ENCODE measurements at places on chromosomes 12 and 14.

GRCh38 chr12:3199551-3200031 is 122.4 kb downstream of the TSPAN9 start:
- DNase-seq, result no peak

- no peak for DNase-seq
These were observed 493.8 kb downstream of the FUT8 start for GRCh38 chr14:65906344-65906743.

DNA sequence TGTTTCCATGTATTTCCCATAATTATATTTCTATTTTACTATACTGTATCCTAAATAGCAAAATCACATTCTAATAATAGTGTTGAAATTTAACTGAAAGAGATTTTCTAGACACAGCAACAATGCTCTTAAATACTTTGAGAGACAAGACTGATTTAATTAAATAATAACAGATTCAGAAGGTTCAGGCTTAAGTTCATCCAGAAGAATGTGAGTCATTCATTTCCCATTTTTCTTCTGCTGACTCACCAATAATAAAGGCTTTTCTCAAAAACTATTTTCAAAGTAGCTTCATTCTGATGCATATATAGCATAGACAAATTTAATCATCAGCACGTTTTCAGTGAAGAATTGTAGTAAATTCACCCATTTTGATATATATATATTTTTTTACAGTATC is 481.4 kb downstream of the MDGA2 start:
- DNase-seq, result no peak

DNA sequence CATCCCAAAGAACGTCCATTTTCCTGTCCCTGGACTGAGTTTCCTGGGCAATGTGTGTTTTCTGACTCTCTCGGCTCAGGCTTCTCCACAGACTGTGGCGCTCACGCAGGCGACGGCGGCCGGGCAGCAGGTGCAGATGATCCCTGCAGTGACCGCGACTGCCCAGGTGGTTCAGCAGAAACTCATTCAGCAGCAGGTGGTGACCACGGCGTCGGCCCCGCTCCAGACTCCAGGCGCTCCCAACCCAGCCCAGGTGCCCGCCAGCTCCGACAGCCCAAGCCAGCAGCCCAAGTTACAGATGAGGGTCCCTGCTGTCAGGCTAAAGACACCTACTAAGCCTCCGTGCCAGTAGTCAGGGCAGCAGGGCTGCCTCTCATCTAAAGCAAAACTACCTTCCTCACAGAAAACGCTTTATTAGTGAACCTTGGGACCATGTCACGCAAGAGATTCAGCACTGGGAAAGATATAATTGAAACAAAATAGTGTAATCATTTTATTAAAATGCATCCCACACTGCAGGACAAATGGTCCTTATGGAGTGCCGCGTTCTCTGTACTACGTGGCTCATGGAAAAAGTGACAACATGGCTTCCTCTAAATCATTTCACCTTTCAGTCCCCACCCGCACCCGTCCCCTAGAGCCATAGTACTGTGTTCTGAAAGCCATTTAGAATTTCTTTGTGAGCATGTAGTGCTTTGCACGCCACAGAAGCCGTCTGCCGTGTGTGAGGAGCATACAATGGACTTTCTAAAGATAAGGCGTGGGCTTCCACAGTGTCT is 66.6 kb downstream of the DDX51 start:
- DNase-seq, result no peak

- DNase-seq, result no peak
These were observed 88.8 kb upstream of the GTF2A1 start for GRCh38 chr14:81309511-81309910.

- DNase-seq, result no peak
These were observed 259.0 kb upstream of the ALG10 start for GRCh38 chr12:33763331-33763730.

DNA sequence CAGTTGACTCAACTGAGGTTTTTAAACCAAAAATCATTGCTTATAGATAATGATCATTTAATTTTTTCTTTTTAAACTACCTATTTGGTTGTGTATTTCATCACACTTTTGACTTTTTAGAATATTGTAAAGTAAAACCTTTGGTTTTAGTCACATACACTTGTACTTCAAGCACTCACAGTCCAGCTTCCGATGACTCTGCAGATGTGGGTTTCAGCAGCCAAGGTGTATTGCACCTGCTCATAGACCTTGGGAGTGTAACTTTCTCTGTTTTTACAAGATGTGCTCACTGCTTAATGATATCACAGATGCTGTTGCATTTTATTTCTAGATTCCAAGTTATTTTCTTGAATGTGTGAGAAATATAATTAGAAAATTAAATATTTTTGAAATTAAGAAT is 188.3 kb upstream of the SLC38A2 start:
- no peak for DNase-seq

DNA sequence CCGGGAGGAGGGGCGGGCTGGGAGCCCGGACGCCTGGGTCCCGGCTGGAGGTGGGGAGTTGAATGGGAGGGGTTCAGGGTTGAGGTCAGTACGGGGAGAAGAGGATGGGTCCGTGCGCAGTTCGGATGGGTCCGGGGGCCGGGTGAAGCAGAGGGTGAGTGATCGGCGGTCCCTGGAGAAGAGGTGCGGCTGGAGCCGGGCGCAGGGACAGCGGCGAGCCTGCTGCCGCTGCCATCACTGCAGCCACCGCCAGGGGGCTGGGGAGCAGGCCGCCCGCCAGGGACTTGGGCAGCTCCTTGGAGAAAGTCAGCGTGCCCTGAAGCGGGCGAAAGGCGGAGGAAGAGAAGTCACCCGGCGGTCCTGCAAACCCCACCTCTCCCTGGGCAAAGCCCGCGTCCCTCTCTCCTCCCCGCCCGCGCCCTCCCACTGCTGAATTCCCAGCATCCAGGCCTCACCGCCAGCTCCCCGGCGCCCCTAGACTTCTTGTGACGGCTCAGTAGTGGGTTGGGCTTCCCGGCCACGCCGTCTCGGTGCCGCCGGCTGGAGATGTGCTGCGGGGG is 6.0 kb upstream of the GPR84 start:
- no peak for DNase-seq

DNA sequence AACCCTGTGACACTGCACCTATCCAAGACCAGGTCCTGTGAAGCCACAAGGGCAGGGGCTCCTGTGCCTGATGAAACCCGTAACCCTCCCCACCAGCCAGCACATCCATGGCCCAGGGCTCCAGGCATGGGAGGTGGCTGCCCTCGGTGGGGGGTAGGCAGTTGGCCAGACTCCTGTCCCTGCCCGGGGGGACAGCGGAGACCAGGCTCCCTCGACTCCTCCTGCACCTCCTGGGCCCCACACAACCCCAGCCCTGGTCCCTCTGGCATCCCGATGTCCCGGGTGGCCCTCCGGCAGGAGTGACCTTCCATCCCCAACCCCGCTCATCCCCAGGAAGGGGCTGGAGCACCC is 11.4 kb downstream of the AKT1 start:
- DNase-seq, result no peak

DNA sequence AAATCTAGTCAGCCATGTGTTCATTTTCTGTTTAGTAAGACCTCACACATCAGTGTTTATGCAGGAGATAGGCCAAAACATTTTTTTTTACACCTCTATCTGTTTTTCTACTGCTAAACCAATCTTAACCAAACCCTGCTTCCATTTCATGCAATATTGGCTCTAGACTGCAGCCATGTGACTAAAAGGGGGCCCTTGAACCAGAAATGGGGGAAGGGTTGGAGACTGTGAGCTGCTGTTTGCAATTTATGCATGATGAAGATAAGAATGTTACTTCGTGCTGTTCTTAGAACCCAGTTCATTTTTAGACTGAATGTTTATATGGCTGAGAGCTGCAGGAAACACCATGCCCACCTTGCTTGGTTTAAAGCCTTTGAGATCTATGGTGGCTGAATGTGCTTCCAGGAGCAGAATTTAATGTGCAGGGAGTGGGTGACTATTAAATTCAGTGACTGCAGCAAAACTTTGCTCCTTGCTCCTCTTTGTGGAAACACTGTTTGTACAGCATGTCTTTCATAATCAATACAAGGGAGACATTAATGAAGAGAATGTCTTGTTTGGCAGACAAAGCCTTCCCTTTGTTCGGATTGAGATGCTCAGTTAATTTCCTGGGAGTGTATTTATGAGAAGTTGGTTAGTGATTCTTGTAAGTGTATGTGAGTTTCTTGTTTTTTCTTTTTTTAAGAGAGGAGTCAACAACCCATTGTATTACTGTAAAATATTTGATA is 53.6 kb downstream of the CHST11 start:
- no peak for DNase-seq

DNA sequence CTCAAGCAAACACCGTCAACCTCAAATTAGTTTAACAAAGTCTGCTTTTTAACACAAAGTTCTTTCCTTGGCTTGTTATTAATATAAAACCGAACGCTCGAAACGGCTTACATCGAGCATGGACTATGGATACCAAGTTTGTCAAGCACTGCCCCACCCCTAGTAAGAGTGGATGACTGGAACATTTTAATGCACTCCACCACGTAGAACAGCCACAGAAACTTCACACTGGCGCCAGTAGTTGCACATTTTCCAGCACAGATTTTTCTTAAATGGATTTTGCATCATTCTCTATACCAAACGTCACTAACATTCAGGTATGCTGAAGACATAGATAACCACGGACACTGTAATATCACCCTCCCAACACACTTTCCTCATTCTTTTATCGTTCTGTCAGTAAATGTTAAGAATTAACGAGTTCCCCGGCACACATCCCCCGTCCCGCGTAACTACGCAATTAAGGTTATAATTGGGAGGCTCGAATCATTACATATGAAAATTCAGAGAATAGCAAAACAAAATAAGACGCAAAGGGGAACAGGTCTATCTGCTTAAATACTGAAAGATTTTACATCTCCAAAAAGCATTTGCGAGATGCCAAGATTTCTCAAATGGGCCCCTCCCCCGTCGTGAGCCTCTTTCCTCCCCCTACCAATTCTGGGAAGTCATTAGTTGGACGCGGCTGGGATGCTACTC is 990 bp downstream of the FERMT2 start:
- no peak for DNase-seq

DNA sequence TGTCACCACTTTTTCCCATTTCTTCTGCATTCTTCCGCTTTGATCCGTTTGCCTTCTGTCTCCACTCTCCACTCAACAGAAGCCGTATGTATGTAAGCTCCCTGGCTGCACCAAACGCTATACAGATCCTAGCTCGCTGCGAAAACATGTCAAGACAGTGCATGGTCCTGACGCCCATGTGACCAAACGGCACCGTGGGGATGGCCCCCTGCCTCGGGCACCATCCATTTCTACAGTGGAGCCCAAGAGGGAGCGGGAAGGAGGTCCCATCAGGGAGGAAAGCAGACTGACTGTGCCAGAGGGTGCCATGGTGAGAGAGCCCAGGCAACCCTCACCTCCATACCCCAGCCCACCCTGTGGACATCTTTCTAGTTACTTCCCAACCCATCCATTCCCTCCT is 8.3 kb downstream of the GLI1 start:
- no peak for DNase-seq

DNA sequence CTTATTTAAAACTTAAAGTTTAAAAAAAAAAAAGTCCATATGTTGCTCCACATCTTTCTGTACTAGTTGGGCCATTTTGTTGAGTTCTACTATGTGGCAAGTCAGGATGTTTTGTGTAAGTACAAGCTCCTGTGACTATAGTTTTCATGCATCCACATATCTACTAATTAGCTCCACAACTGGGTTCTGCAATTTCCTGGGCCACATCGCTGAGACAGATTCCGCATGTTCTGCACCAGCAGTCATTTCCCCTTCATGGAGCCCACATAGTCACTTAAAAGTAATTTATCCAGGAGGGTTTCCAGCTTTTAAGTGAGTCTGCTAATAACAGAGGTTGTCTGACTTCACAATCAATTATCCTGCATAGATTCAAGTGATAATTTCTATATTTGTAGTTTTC is 461.4 kb downstream of the ZFP36L1 start:
- no peak for DNase-seq

- DNase-seq, result no peak
These were observed 20.8 kb downstream of the SERPINA1 start for GRCh38 chr14:94367347-94368242.

GRCh38 chr14:103190741-103191140 is 67.5 kb downstream of the TNFAIP2 start:
- no peak for DNase-seq

DNA sequence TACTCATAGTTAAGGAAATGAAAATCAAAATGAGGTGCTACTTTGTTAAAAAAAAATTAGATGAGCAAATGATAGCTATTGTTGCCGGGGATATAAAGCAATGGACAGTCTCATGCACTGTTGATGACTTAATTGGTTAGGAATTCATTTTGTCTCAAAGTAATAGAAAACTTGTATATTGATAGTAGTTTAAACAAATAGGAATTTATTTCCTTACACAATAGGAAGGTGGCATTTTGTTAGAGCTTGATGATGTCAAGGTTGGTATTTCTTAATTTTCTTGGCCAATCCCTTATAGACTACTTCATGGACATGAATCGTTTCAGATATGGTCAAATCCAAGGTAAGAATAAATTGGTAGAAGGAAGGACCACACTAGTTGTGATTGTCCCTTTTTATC is 7.8 kb downstream of the PRPF39 start:
- no peak for DNase-seq

DNA sequence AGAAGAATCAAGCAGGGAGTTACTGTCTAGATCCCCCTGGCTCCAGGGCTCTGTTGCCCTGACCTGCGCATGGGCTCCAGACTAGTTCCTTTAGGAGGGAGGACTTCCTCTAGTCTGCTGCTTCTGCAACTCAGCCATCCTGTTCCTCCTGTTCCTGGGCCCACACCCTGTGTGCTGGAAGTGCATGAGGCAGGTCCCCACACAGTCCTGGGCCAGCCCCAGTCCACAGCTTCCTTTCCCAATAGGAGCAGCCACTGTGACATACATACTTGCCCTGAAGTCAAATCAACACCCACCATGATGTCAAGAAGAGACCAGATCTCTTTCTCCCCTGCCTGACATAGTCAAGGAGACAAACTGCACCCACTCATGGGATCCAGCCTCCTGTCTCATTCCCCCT is 1.3 kb downstream of the SDR9C7 start:
- DNase-seq, result peak; percentile 64

DNA sequence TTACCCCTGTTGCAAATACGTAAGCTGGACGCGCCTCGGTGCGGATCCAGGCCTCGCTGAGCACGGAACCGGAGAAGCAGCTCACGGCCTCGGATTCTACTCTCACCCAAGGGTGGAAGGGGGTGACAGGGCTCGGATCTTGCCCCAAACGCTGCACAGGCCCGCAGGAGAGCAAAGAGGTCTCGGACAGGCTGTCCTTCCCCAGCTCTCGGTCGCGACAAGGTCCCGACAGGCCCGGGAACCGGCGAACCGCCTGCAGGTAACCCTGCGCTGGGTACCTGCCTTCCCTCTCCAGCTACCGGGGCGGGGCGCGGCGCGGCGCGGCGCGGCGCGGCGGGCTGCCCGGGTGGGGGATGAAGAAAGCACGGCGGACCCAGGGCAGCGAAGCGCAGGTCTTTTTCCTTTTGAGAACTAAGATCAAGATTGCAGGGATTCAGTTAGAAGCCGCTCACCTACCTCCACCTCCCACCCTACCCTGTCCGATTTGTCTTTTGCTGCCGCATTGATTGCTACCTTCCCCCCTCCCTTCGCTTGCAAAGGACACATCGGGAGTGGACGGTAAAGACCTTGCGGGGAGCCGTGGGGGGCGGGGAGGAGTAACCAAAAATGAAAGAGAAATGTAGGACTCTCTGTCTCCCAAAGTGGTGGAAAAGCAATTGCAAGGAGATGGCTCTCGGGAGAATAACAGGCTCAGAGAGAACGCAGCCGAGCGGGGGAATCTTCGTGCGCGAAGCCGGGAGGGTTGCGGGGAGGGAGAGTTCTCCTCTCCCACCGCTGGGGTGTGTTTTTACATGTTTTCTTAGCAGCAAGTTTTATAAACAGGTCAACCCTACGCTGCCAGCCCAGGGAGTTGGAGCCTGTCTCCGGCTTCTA is 8.4 kb upstream of the TBX3 start:
- no peak for DNase-seq

GRCh38 chr12:120757226-120757742 is 31.7 kb downstream of the ACADS start:
- no peak for DNase-seq

- DNase-seq, result no peak
These were observed 147.8 kb downstream of the RBM19 start for GRCh38 chr12:113818283-113818682.

All from HL-60 (cell line).